Brain pericyte (primary cell): ENCODE measurements at places on chromosomes 6 and 20.

GRCh38 chr6:37710616-37711015, 12.9 kb upstream of the MDGA1 start:
- DNase-seq = no peak

GRCh38 chr6:100880149-100880852, 828 bp downstream of the ASCC3 start:
- DNase-seq = no peak

DNA sequence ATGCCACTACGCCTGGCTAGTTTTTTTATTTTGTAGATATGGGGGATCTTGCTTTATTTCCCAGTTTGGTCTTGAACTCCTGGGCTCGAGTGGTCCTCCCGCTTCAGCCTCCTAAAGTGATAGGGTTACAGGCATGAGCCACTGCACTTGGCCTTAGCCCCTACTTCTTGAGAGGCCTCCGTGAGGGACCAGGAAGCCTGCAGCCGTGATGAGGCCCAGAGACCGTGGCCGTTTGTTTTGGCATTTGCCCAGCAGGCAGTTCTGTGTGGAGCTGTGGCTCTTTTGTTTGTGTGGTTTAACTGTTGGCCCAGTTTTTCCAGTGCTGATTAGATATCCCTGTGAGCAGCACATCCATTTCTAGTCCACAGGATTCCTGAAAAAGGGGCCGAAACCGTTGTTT, 39.8 kb downstream of the SRSF3 start:
- peak; percentile 71 for DNase-seq

- no peak for DNase-seq
These were observed 331.3 kb upstream of the DEFB112 start for GRCh38 chr6:50381099-50381415.

- DNase-seq = peak; percentile 73
These were observed 46.2 kb upstream of the ZNF184 start for GRCh38 chr6:27518881-27519795.

GRCh38 chr20:47773371-47773786, 11.9 kb downstream of the SULF2 start:
- DNase-seq = no peak

DNA sequence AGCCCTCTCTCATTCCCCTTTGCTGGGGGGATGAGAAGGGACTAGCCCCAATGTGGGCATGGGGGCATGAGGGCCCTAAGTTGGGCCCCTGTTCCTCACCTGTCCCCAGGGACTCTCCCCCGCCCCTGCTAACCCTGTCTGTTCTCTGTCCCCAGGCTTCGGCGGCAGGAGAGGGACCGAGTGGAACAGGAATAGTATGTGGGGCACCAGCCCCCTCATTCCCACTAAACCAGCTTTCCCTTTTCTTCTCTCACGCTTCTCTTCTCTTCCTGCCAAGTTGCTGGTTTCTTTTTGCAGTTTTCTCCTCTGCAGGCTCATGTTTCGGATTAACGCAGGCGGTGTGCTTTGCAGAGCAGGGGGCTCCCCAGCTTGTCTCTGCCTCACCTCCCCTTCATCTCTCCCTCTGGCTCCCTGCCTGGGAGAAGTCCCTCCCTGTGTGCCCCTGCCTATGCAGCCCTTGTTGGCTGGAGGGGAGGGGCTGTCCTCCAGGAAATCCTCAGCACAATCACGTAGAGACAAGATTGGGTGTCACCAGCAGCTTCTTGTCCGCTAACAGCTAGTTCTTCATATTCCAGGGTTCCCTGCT, 7.9 kb downstream of the TMEM63B start:
- DNase-seq = no peak

GRCh38 chr20:14544688-14545087, 207.3 kb upstream of the FLRT3 start:
- DNase-seq = no peak

DNA sequence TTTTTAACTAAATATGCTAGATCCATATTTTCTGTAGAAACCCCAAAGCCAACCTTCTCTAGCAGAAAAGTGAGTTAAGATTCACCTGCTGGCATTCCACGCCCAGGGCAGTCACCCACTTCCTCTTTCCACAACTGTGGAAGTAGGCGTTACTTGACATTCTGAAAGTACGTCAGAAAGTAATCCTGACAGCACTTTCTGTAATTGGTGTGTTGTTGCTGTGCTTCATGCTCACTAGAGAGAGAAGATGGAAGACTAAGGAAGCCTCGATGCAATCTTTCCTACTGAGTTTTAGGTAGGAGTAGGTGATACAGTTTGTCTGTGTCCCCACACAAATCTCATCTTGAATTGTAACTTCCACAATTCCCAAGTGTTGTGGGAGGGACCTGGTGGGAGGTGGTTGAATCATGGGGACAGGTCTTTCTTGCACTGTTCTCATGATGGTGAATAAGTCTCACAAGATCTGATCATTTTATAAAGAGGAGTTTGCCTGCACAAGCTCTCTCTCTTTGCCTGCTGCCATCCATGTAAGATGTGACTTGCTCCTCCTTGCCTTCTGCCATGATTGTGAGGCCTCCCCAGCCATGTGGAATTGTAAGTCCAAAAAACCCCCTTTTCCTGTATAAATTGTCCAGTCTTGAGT, 101.1 kb downstream of the MAP3K7 start:
- DNase-seq = no peak

- DNase-seq = no peak
These were observed 299.2 kb upstream of the TBX18 start for GRCh38 chr6:85063611-85064010.

DNA sequence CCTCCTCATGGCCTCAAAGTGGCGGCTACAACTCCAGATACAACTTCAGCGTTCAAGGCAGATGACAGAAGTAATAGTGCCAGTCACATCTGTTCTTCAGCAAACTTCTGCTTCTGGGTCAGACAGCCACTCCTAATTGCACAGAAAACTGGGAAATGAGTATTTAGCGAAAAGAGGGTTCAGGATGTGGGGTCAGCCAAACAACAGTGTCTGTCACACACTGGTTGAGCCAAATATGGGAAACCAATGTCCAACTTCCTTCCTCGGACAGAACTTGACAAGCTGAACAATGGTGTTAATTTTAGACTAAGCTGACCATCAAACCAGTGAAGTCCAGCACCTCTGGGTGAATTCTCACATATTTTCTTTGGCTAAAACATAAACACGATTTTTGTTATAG, 22.1 kb downstream of the NUDT3 start:
- DNase-seq = no peak

GRCh38 chr6:133410638-133411435, 169.7 kb downstream of the EYA4 start:
- no peak for DNase-seq

DNA sequence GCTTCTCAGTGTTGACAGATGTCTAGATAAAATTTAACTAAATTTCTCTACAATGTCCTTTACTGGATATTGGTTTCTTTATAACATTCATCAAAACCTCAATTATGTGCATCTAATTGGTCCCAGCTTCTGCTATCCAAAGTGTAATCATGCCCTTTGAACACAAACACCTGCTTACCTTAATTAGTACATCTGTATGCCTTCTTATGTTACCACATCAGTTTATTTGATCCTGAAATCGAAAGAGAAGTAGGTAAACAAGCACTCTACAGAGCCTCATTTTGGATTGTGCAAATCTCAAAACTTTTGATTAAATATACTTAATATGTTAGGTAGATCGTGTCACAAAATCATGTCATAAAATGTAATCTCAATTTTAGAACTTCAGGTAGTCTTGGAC, 36.5 kb downstream of the TAB2 start:
- DNase-seq = no peak
